T-helper 22 cell (primary cell): ENCODE measurements at places on chromosomes 2 and 18.
A peak's percentile ranks its signal among the peaks of the same experiment; 100 is the strongest.

GRCh38 chr18:13376841-13377351 lies 158.3 kb downstream of the LDLRAD4 start:
- DNase-seq: peak; percentile 74

GRCh38 chr2:226079196-226079595 lies 679.7 kb downstream of the NYAP2 start:
- no peak for DNase-seq

- DNase-seq: no peak
These were observed 540.6 kb downstream of the RIT2 start for GRCh38 chr18:42574871-42575270.

DNA sequence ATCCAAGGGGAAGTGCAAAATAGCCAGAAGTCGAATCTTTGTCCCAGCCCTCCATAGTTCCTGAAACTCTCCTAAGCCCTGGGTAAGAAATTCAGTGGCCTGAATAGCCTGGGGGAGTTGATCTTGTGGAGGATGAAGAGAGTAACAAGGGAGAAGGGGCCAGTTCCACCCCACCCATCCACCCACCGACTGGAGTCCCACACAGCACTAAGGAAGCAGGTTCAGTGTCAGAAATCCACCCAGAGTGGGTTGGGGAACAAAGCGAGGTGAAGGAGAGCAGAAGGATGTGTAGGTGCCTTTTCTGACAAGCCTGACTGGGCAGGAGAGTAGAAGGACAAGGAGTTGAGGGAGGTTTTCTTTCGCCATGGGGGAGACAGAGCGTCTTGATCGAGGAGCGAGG lies 136.8 kb downstream of the SMAD2 start:
- DNase-seq: no peak

GRCh38 chr2:72916743-72917137 lies 579 bp upstream of the EMX1 start:
- no peak for DNase-seq

DNA sequence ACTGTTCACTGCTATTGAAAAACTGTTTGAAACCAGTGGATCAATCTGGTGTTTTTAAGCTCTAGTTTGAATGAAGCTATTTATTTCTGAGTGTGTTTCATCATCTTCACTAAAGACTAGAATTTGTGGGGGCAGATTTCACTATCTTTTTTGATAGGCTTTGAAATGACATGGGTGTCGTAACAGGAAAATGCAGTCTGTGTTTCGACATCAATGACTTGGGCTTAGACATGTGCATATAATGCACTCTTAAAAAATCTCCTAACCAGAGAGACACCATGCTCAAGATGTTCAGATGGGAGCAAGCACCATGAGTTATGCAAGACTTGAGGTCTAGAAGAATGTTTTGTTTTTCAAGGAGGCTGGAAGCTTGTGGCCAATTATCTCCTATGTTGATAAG lies 221.6 kb downstream of the GPD2 start:
- DNase-seq: no peak

DNA sequence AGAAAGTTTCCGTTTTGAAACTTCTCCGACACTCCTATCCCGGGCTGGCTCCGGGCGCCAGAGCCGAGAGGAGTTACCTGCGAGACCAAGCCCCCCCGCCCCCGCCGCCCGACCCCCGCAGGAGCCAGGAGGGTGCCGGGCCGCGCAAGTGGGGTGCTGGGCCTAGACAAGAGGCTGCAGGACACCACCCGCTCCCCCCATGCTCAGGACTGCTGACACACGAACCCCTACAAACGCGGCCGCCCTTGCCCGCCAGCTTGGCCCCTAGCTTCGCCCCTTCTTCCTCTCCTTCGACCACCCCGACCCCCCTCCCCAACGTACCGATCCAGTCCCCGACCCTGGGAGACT lies 497 bp downstream of the PLA2R1 start:
- no peak for DNase-seq

- DNase-seq: no peak
These were observed 12.9 kb upstream of the DPP4 start for GRCh38 chr2:162086904-162087303.

DNA sequence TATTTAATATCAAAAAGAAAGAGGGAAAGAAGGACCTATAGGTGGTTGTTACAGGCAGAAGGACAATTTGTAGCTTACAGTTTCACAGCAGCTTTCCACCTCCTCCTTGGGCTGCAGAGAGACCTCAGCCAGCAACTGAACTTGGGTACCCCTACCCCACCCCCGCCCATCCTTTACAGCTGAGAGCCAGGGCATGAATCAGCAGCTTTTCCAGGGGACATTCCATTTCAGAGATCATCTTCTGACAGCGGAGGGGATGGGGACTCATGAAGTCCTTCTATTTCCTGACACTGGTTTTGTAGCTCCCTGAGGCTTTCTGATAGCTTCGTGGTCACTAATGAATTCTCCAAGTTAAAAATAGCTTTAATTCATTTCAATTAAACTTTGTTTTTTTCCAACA lies 96.4 kb downstream of the ITGB1BP1 start:
- DNase-seq: no peak

- DNase-seq: no peak
These were observed 70.2 kb downstream of the NCKAP5 start for GRCh38 chr2:133497951-133498565.

DNA sequence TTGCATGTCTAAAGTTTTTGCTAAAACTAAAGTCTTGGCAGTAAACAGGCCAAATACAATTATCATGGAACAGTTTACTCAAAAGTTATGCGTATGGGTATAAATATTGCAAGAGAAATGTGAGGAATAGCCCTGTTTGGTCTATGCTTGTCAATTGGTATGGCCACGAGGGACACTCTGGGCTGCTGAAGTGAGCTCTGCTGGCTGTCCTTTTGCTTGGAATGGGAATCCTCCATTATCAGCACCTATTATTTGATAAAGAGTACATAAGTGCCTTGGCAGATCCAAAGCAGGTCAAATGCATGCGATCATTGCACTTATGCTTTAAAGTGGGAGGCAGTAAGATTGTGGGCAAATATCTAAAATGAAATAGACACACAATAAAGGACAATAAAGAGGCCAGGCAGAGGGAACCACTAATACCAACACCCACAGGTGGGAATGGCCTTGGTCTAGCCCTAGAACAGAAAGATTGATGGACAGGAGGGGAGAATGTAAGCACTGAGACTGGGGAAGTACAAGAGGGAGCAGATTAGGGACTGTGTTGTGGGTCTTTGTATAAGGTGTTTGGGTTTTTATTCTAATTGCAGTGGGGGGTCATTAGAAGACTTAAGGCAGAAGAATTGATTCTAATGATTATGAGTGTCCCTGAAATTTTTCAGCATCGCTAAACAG lies 60.0 kb upstream of the NOSTRIN start:
- DNase-seq: no peak

- no peak for DNase-seq
These were observed 268.9 kb downstream of the DYSF start for GRCh38 chr2:71722286-71722685.

GRCh38 chr2:176392249-176392648 lies 123.0 kb downstream of the MTX2 start:
- DNase-seq: no peak

DNA sequence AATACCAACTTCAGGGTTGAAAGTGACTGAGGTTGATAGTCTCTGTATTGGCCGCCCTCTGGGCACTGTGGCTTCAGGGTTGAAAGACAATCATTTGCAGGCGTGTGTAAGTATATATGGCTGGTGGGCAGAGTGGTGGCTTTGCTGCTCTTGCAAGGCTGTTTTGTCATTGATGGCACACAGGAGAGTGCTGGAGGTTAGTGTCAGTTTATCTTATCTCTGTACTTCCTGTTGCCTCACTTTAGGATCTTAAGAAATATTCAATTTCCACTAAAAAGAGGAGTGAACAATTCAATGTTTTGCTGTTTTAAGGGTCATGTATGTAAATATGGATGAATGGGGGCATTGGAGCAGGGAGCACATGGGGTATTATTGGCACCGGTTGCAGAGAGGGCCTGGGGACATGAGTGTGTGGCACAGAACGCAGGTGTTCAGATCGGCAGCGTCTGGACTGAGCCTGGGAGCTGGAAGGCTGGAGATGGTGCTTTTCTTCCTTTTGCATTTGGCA lies 51.5 kb downstream of the NCK2 start:
- no peak for DNase-seq

- DNase-seq: no peak
These were observed 18.2 kb downstream of the SCN3A start for GRCh38 chr2:165185633-165186032.
